Activated CD4-positive, alpha-beta T cell treated with anti-CD3 and anti-CD28 coated beads, Interleukin-2, amount 10 ng/mL, durations not matched to agents 24 days and 14 days (primary cell): ENCODE measurements at places on chromosomes 16 and 17.
A peak's percentile ranks its signal among the peaks of the same experiment; 100 is the strongest.

- DNase-seq, result peak; percentile 57
- no peak overlapping the region for H3K4me3 ChIP-seq
- no peaks in the 10 kb centered on the region for H3K27me3 ChIP-seq
- H3K27ac ChIP-seq, result peak overlapping the region; percentile 57
- H3K36me3 ChIP-seq, result peaks cover 35% of the 10 kb centered on the region
Measured at GRCh38 chr17:2084766-2085647, 30.1 kb downstream of the HIC1 start.

DNA sequence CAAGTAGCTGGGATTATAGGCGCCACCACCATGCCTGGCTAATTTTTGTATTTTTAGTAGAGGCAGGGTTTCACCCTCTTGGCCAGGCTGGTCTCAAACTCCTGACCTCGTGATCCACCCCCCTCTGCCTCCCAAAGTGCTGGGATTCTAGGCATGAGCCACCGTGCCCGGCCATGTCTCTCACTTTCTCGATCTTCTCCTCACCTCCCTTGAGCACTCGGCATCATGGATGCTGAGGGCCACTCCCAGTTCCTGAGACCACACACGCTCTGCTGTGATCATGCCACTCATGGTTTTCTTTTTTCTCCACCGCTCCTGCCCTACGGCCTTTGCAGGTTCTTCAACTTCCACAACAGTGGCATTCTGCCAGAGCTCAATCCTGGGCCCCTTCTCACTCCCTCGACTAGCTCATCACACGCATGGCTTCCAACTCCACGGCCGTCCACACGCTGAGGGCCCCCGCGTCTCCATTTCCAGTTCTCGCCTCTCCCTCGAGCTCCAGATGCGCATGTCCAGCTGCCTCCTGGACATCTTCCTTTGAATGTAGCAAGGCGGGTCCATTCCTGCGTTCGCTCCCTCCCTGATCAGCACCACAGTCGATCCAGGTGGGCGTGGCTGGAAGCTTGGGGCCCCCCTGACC, 5.5 kb upstream of the NCBP3 start:
- no peaks in the 10 kb centered on the region for H3K36me3 ChIP-seq
- peaks cover 2% of the 10 kb centered on the region for H3K4me1 ChIP-seq
- H3K27me3 ChIP-seq, result peaks cover 25% of the 10 kb centered on the region
- no peak overlapping the region for H3K4me3 ChIP-seq
- no peak for DNase-seq

- DNase-seq, result no peak
- no peak overlapping the region for H3K4me3 ChIP-seq
Measured at GRCh38 chr17:58096892-58097291, 13.7 kb downstream of the DYNLL2 start.

DNA sequence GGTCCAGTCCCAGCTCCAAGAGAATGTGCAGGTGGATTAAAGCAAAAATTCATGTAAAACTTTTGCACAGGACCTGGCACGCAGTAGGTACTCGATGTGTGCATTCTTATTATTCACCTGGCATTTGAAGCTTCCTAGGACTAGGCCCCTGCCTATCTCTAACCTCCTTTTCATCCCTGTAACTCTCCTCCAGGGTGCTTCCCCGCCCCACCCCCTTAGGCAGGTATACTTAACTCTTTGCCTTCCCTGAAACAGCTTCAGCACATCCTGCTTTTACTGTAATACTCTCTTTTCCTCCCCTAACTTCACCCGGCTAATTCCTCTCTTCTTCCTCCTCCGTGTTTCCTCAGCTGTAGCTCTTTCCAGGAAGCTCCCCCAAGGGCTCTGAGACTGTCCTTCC, 54.8 kb downstream of the CDK5R1 start:
- H3K27me3 ChIP-seq, result peaks cover 5% of the 10 kb centered on the region
- no peak for DNase-seq
- H3K4me3 ChIP-seq, result no peak overlapping the region
- no peak overlapping the region for H3K27ac ChIP-seq
- peaks cover 2% of the 10 kb centered on the region for H3K4me1 ChIP-seq

- no peaks in the 10 kb centered on the region for H3K27me3 ChIP-seq
- no peak overlapping the region for H3K4me3 ChIP-seq
- DNase-seq, result no peak
- H3K36me3 ChIP-seq, result peaks cover 47% of the 10 kb centered on the region
- H3K27ac ChIP-seq, result peak overlapping the region; percentile 72
Measured at GRCh38 chr16:20866145-20866772, 33.9 kb downstream of the DCUN1D3 start.

GRCh38 chr16:86374603-86375130, 135.7 kb upstream of the FOXF1 start:
- H3K27me3 ChIP-seq, result no peaks in the 10 kb centered on the region
- no peak overlapping the region for H3K27ac ChIP-seq
- H3K4me3 ChIP-seq, result no peak overlapping the region
- no peaks in the 10 kb centered on the region for H3K4me1 ChIP-seq
- no peak for DNase-seq

- H3K27me3 ChIP-seq, result no peaks in the 10 kb centered on the region
- H3K36me3 ChIP-seq, result peaks cover 4% of the 10 kb centered on the region
- H3K27ac ChIP-seq, result no peak overlapping the region
- H3K4me1 ChIP-seq, result peaks cover 8% of the 10 kb centered on the region
- peak; percentile 85 for DNase-seq
- no peak overlapping the region for H3K4me3 ChIP-seq
Measured at GRCh38 chr17:78013683-78014467, 55.4 kb downstream of the TNRC6C start.

GRCh38 chr17:35132099-35132498, 10.0 kb downstream of the NLE1 start:
- no peaks in the 10 kb centered on the region for H3K27me3 ChIP-seq
- DNase-seq, result no peak
- peaks cover 58% of the 10 kb centered on the region for H3K36me3 ChIP-seq
- H3K4me3 ChIP-seq, result no peak overlapping the region

- peaks cover 7% of the 10 kb centered on the region for H3K36me3 ChIP-seq
- no peak overlapping the region for H3K4me3 ChIP-seq
- no peaks in the 10 kb centered on the region for H3K27me3 ChIP-seq
Measured at GRCh38 chr16:23385441-23385840, 67.5 kb downstream of the COG7 start.

- no peak overlapping the region for H3K27ac ChIP-seq
- no peaks in the 10 kb centered on the region for H3K36me3 ChIP-seq
- no peaks in the 10 kb centered on the region for H3K4me1 ChIP-seq
- H3K4me3 ChIP-seq, result no peak overlapping the region
- no peak for DNase-seq
Measured at GRCh38 chr16:72406390-72406789, 234.4 kb upstream of the PMFBP1 start.

- no peak for DNase-seq
- no peaks in the 10 kb centered on the region for H3K27me3 ChIP-seq
- peak overlapping the region; percentile 89 for H3K4me3 ChIP-seq
- peaks cover 3% of the 10 kb centered on the region for H3K36me3 ChIP-seq
Measured at GRCh38 chr16:1475552-1476114, 805 bp upstream of the CLCN7 start.

GRCh38 chr17:48483471-48484131, 47.2 kb downstream of the HOXB1 start:
- H3K27me3 ChIP-seq, result no peaks in the 10 kb centered on the region
- DNase-seq, result peak; percentile 83
- no peaks in the 10 kb centered on the region for H3K36me3 ChIP-seq
- peaks cover 34% of the 10 kb centered on the region for H3K4me1 ChIP-seq
- peak overlapping the region; percentile 51 for H3K4me3 ChIP-seq

GRCh38 chr16:12291989-12292759, 315.6 kb downstream of the SNX29 start:
- no peaks in the 10 kb centered on the region for H3K27me3 ChIP-seq
- H3K4me3 ChIP-seq, result no peak overlapping the region
- no peaks in the 10 kb centered on the region for H3K4me1 ChIP-seq
- H3K36me3 ChIP-seq, result no peaks in the 10 kb centered on the region

- DNase-seq, result peak; percentile 67
- H3K36me3 ChIP-seq, result peaks cover 9% of the 10 kb centered on the region
- no peaks in the 10 kb centered on the region for H3K27me3 ChIP-seq
- peak overlapping the region; percentile 69 for H3K27ac ChIP-seq
- H3K4me1 ChIP-seq, result peaks cover 27% of the 10 kb centered on the region
- H3K4me3 ChIP-seq, result peak overlapping the region; percentile 45
Measured at GRCh38 chr17:41932816-41933389, 2.5 kb downstream of the ODAD4 start.

GRCh38 chr17:39529455-39529854, 68.2 kb downstream of the CDK12 start:
- no peak overlapping the region for H3K27ac ChIP-seq
- DNase-seq, result no peak
- no peak overlapping the region for H3K4me3 ChIP-seq
- peaks cover 14% of the 10 kb centered on the region for H3K4me1 ChIP-seq

DNA sequence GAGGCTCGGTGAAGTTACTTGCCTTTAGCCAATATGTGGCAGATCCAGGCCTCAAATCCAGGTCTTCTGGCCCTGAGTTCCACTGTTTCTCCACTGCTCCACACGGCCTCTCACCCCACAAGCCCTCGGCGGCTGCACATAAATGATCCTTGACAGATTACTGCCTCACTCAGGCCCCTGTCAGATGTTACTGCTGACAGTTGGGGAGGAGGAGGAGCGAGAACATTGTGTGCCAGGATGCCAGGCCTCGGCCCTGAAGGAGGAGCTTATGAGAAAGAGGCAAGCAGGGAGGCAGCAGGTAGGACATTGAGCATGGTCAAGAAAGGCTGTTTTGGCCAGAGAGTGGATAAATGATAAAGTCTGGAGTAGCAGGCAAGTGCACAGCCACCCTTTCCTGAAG, 88.6 kb downstream of the RAB11FIP4 start:
- H3K36me3 ChIP-seq, result no peaks in the 10 kb centered on the region
- peaks cover 5% of the 10 kb centered on the region for H3K27me3 ChIP-seq
- no peak overlapping the region for H3K4me3 ChIP-seq
- H3K27ac ChIP-seq, result no peak overlapping the region
- DNase-seq, result no peak

- no peak overlapping the region for H3K4me3 ChIP-seq
- H3K27ac ChIP-seq, result peak overlapping the region; percentile 36
- peaks cover 4% of the 10 kb centered on the region for H3K36me3 ChIP-seq
- H3K4me1 ChIP-seq, result peaks cover 53% of the 10 kb centered on the region
Measured at GRCh38 chr17:77838748-77839697, 119.5 kb upstream of the TNRC6C start.

- peaks cover 24% of the 10 kb centered on the region for H3K4me1 ChIP-seq
- no peaks in the 10 kb centered on the region for H3K27me3 ChIP-seq
- peaks cover 10% of the 10 kb centered on the region for H3K36me3 ChIP-seq
- no peak overlapping the region for H3K27ac ChIP-seq
Measured at GRCh38 chr17:77107506-77108433, 33.0 kb upstream of the SEC14L1 start.

- no peaks in the 10 kb centered on the region for H3K36me3 ChIP-seq
- H3K27me3 ChIP-seq, result no peaks in the 10 kb centered on the region
- no peak overlapping the region for H3K4me3 ChIP-seq
- H3K4me1 ChIP-seq, result no peaks in the 10 kb centered on the region
- no peak overlapping the region for H3K27ac ChIP-seq
Measured at GRCh38 chr16:83113811-83114210, 487.0 kb downstream of the CDH13 start.
